ENCODE measurements at places on chromosomes 2 and 18.

DNA sequence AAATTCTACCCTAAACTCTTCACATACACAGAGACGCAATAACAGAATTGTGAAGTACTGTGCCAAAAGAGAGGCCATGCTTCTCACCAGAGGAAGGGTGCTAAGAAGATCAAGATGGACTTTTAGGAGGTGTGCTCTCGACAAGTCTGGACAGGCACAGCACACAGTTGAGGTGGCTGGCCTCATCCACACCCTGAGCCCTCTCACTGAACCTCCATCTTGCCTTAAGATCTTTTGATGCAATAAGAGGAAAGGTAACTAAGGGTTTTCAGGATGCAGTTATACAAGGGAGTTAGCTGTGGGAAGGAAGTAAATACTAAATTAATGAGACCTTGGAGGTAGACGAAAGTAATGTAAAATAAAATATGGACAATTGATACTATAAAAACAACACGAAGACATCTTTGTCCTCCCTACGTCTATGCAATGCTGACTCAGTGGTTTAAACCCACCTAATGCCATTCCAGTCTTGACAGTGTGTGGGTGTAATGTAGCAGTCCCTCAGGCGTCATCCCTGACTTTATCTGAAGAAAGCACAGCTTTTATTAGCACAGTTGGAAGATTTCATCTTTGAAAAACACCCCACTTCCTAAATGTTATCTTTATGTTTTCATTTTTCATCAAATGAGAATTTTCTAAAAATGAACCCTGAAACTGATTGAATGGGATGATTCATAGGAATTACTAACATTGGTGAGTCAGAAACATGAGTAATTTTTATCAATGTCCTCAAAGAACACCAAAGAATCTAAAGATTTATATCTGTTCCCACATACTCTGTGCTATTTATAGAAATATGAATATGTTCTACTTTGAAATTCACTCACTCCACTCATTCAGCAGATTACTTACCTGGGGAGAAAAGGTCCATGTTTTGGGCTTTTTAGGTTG is 34.0 kb upstream of the MALL start:
- peak; percentile 45 for DNase-seq

- no peak for DNase-seq
Observed at GRCh38 chr2:88698498-88699233, 7.2 kb downstream of the RPIA start.

DNA sequence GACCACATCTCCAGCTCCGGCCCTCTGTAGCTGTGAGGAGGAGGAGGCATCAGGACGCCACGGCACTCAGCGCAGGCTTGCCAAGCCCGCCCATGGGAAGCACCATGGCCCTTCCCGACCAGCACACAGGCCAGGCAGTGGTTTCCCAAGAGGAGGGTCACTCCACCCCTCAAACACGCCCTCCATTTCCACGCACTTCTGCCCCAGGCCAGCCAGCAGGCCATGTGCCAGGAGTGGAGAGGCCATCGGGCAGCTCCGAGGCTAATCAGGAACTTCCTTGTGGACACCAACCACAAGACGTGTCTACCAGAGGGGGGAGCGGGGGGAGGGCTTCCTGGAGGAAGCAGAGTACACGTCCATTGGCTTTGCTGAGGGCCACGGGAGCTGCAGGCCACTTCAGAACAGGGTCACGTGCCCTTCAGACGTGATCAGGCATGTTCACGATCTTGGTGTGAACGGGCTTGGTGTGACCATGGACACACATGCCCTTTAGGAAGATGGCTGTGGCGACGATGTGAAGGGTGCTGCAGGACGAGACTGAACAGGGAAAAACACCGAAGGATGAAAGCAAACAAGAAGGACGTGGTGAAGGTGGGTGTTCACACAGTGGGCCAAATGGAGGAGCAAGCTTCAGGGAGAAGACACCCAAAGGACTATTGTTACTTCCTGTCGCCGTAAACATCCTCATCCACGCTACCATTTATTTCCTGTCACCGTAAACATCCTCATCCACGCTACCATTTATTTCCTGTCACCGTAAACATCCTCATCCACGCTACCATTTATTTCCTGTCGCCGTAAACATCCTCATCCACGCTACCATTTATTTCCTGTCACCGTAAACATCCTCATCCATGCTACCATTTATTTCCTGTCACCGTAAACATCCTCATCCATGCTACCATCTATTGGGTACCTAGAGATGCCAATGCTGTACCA is 6.5 kb upstream of the MTERF4 start:
- no peak for DNase-seq

DNA sequence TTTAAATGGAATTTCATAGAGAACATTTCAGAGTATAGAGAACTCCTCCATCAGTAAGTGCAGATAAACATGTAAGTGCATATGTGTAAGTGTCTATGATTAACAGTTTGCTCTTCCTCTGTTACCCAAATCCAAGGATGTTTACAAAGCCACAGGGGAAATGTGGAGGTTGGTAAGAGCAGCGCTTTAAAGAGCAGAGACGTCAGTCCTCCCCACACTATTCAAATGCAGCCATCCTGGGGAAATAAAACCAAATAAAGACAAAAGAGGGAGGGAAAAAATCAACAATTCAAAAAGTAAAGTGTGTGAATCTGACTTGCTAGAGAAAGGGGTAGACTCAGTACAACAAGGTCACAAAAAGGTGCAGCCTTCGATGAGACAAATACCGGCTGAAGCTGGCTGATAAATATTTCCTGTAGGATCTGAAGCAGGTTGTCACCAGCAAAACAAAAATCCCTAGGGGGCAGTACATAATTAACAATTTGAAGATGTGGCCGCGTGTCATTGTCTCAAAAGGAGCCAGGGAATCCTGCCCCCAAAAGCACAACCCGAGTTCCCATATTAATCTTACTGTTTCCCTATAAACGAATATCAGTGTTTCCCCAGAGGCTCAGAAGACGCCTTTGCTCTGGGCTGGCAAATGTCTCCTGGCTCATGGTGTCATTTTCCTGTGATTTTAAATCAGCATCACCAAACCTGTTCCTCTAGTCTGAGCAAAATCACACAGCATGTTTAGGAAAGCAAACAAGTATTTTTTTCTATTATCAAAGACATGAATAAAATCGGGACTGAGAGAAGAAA is 216.5 kb downstream of the CDCA7 start:
- no peak for DNase-seq

GRCh38 chr18:80104364-80104779 is 4.7 kb upstream of the ADNP2 start:
- no peak for DNase-seq

GRCh38 chr2:62641936-62642335 is 63.6 kb upstream of the EHBP1 start:
- DNase-seq = no peak

- DNase-seq = no peak
Observed at GRCh38 chr2:120992791-120993555, 257.3 kb downstream of the GLI2 start.

- DNase-seq = no peak
Observed at GRCh38 chr2:188677142-188677541, 297.0 kb upstream of the COL3A1 start.

DNA sequence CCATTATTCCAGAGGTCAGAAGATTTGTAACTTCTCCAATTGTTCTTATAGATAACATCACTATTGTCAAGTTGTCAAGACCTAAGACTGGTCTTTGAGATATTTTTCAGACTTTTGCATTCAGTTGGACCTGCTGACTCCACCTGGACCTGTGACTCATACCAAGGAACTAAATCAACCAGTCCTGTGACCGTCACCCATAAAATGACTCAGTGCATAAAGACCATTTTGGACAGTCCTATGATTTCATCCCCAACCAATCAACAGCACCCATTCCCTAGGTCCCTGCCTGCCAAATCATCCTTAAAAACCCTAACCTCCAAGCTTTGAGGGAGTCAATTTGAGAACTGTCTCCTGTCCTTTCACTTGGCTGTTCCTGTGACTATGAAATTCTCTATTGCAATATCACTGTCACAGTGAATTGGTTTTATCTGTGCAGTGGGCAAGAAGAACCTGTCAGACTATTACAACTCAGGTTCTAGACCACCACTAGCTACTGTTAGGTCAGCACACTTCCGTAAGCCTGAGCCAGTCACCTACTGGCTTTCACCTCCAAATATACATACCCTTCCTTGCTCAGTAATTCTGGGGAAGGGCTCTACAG is 17.1 kb downstream of the DPP4 start:
- no peak for DNase-seq

- DNase-seq = no peak
Observed at GRCh38 chr2:8142461-8142860, 539.4 kb upstream of the ID2 start.

DNA sequence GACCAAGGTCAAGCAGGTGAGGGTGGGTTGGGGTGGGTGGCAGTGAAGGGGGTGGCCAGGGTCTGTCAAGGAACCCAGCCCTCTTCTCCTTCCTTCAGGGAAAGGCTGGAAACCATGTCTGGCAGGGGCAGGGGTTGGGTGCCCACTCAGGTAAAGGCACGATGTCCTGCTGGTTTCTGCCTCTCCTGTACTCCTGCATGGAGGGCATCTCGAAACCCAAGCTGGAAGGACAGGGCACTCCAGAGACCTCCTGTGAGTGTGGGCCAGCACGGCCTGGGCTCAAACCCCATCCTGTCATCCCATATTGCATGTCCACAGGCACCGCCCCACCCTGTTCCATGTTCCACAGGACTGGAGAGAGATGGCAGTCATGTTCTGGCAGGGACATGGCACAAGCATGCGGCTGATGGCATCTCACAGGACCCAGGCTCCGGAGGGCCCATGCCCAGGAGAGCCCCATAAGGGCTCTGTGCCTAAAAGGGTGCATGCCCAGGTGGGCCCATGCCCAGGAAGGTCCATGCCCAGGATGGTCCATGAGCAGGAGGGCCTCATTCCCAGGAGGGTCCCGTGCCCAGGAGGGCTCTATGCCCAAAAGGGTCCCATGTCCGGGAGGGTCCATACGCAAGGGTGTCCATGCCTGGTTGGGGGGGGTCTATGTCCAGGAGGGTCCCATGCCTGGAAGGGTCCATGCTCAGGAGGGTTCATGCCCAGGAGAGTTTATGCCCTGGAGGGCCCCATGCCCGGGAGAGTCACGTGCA is 6.4 kb downstream of the GPR35 start:
- no peak for DNase-seq

GRCh38 chr2:69589973-69590652 is 53.4 kb downstream of the AAK1 start:
- DNase-seq = no peak

DNA sequence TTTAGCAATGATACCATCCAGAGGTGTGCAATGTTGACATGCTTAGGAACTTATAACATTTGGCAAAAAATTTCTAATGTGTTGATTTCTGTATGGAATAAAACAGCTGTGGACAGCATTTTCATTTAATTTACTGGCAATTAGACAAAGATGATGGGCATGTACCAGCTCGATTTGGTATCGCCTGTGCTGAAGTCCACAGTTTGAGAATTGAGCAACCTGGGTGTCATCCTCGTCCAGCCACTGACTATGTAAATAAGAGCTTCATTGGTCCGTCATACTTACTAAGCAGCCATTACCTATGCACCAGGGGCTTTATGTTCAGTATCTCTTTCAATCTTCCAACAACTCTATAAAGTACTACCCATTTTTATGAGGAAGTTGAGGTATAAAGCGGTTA is 24.6 kb upstream of the ACAA2 start:
- no peak for DNase-seq

DNA sequence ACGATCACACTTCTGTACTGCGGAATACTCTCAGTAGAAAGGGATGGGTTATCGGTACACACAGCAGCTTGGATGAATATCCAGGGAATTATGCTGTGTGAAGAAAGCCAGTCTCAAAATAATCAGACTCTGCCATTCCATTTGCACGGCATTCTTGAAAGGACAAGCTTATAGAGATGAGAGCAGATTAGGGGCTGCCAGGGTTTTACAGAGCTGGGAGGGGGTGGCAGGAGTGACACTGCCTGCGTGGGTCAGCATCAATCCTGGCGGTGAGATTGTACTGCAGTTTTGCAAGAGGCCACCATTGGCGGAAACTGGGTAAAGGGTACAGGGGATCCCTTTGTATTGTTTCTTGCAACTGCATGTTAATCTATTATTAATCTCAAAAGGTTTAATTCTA is 16.6 kb downstream of the KCNG2 start:
- DNase-seq = no peak

DNA sequence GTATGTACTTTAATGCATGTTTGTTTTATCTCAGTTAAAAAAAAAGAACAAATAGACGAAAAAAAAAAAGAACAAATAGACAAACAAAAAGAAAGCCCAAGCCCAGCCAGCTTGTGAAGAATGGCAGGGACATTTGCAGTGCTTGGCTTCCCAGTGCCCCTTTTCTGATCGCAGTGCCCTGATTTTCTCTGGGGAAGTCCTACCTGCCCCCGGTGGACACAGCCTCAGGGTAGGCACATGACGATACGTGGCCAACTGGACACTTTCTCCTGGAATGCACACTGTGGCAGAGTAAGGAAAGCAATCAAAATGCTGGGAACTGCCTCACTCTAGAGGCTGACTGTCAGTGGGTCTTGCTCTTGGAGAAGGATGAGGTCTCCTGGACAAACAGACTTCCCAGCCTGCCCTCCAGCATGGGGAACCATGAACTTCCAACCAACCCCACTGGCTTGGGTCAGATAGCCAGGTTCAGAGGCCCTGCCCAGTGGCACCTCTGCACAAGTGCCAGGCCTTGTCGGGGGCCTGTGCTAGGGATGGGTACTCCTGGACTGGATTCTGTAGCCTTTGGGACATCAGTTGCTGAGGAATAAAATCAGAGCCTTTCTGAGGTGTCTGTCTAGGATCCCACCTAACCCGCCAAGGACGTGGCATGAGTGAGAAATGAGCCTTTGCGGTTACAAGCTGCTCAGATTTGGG is 76.7 kb downstream of the INHBB start:
- DNase-seq = no peak

DNA sequence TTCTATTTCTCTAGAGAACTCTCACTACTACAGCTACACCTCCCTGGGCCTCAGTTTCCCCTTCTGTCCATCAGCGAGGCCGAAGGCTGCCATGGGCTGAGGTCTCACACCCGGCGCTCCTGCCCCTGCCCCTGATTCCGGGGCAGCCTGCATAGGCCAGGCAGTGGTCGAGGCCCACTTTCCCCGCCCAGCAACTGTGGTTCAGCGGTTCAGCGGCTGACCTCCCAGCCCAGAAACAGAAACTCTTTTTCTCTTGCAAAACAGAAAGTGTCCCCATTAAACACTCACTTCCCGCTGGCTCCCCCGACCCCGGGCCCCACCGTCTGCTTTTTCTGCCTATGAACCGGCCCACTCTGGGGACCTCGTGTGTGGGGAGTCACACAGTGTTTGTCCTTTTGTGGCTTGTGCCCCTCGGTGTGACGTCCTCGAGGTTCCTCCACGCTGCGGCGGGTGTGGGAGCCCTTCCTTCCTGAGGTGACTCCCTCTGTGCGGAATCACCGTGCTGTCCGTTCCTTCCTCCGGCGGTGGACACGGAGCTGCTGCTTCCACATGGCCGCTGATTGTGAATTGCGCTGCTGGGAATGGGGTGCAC is 16.0 kb downstream of the PDCD1 start:
- DNase-seq = no peak

- no peak for DNase-seq
Observed at GRCh38 chr18:79258447-79258846, 137.3 kb upstream of the NFATC1 start.

GRCh38 chr2:163600801-163601200 is 135.0 kb downstream of the FIGN start:
- DNase-seq = no peak

GRCh38 chr18:79704631-79705030 is 25.0 kb downstream of the CTDP1 start:
- DNase-seq = no peak

All from fibroblast of skin of left biceps (primary cell).